Gastroesophageal sphincter (tissue), 4 donors: ENCODE measurements at places on chromosomes 16 and 17.

DNA sequence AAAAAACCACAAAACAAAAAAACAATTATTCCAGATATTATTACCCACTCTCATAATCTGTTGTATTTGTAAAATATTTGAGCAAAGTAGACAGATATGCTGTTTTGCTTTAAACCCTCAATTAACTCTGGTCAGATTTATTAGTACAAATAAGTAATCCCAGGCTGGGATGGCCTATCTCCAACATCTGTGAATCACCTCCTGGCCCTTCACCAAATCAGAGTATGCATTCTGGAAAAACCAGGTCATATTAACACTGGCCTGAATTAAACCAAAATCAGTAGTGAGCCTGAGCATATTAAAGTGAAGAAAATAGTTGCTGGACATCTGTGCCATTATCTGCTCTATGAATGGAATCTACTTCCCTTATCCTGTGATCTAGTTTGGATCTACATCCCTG lies 41.0 kb downstream of the STAT3 start:
- ATAC-seq = peak; percentile 79

DNA sequence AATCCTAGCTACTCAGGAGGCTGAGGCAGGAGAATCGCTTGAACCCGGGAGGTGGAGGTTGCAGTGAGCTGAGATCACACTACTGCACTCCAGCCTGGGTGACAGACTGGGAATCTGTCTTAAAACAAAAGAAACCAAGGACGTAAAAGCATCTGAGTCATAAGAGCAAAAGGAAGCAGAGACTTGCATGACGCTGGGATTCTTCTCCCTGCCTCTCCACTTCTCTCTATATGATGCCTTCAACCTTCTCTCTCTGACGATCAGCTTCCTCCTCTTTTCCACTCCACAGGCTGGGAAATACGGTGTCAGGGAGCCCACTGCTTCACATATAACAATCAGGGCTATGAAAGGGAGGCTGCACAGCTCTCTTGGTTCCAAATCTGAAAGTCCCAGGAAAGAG lies 43.2 kb upstream of the CCL1 start:
- ATAC-seq = no peak

- ATAC-seq = no peak
Measured at GRCh38 chr17:29791336-29792080, 138.5 kb downstream of the SSH2 start.

DNA sequence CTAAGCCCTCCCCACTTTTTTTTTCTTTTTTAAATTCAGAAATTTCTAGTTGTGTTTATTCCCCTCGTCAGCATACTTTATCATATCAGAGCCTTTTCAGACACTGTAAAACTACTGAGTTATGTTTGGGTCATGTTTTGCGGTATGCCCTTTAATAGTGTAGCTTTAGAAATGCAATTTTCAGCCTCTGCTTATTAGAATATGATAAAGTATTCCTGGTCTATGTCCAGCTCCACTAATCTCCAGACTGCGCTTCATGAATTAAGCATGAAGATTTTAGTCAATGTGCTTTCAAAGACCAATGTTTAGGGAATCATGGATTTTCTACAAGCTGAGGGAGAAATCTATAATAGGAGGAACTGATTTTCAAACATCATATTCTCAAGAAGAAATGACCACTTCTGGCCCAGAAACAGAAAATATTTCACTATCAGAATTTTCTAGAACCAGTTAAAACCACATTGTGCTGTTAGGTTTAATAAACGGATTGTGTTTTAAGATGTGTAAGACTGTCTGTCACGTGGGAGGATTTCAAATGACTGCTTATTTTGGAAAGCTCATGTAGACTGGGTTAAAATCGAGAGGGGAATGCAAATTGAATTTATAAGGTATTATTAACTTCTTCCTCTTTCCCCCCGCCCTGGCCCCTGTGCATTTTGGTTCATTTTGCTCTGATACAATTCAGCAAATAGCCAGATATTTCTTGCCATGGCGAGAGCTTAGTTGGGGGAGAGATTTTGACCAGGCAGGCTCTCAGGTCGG lies 498.5 kb downstream of the WWOX start:
- no peak for ATAC-seq

DNA sequence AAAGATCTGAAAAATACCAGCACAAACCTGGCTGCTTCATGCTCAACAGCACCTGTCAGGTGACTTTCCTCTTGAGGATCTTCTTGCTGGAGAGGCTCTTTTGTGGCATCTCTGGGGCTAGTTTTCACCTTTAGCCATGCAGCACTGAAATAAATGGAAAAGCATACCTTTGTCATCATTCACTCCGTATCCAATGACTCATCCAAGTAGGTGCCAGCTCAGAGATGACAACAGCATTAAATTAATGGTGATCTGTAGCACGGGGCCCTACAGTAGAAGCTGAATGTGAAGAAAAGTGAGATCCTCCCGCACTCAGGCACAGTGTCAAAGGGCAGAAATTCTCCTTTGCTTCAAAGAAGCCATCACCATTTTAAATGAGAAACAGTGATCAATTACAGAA lies 32.2 kb downstream of the KIAA0753 start:
- no peak for ATAC-seq

DNA sequence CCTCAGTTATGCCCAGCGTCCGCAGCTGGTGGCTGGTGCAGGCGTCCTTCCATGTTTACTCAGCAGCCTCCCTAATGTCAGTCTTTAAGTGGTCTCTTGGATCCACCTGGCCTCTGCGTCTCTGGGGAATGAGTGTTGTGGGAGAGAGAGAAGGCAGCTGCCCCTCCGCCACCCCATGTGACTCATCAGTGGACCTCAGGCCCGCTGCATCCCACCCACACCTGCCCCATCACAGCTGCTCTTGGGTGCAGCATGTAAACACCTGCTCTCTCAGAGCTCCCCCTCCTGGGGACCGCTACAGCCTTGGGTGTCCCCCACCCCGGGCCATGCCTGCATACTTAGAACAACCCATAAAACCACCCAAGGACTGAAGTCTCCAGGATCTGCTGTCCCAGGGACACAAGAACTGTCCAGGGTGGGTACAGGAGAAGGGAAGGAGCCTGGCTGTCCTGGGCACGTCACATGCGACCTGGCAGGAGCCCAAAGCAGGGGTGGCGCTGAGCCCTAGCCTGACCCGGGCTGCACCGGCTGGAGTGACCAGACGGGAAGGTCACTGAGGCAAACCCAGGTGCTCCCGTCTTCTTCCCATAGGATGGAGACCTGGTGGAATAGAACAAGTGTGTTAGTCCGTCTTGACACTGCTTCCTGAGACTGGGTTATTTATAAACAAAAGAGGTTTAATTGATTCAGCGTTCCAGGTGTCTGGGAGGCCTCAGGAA lies 4.2 kb downstream of the C16orf90 start:
- ATAC-seq = no peak

DNA sequence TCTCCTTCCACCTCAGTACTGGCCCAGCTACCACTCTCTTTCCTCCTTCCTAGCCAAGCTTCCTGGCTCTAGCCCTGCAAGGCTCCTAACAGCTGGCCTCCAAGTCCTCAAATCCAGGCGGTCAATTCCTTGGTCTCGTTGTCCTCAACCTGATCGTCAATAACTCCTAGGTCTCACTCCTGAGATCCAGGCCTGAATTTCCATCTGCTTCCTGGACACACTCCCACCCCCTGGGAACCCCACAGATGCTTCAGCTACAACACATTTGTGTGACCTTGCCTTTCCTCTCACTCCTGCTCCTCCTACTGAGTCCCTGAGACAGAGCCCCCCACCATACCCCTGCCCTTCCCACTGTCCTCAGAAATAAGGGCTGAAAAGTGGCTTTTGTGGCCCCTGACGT lies 2.3 kb downstream of the ENKD1 start:
- no peak for ATAC-seq

GRCh38 chr16:59242556-59242955 lies 508.4 kb upstream of the GOT2 start:
- ATAC-seq = no peak

DNA sequence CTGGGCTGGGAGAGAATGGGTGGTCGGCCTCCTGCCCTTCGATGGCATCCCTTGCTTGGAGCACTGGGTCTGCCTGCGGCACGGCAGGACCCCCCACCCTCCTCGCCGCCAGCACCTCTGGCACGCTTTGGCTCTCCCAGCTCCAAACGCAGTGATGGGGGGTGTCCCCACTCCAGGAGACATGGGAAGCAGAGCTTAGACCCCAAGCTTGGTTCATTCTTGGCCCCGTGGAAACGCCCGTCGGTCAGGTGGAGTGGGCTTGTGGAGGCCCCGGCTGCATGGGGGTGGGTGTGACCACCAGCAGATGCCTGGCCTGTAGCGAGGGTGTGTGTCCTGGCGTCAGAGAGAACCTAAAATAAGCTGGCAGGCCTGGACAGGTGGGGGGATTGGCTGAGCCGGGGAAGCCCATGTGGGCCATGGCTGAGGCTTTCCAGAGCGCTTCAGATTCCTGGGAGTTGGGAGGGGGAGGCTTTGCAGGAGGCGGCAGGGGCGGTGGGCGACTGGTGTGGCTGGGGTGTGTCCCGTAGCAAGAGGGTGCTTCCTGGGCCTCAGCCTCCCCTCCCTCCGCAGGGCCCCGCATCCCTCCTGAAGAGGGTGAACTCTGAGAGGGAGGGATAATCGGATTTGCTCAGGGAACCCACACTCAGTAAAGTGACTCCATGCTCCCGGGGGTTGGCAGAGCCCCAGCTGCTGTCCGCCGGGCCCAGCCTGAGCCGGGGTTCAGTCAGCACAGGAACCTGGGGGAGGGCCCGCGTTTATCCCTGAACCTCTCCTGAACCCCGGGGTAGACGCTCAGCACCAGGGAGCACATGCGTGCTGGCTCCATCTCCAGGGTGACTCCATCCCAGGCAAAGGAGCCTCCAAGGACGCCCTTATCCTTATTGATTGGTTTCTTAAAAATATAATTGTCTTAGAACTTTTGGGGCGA lies 3.4 kb downstream of the CACNA1H start:
- ATAC-seq = no peak

- ATAC-seq = peak; percentile 57
Measured at GRCh38 chr17:9971991-9972390, 66.9 kb upstream of the RCVRN start.
